Activated gamma-delta T cell treated with anti-CD3 and anti-CD28 coated beads, Interleukin-2, amount 50 U/mL, for 16 hours (primary cell): ENCODE measurements at places on chromosomes 3 and 15.

DNA sequence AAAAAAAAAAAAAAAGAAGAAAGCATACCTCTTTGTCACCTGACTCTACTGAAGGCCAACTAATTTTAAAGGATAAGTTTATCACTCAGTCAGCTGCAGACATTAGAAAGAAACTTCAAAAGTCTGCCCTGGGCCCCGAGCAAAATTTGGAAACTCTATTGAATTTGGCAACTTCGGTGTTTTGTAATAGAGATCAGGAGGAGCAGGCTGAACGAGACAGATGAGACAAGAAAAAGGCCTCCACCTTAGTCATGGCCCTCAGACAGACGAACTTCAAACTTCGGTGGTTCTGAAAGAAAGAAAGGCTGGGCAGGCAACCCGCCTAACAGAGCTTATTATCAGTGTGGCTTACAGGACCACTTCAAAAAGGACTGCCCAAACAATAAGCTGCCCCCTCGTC is 18.5 kb downstream of the GLDN start:
- DNase-seq = no peak

GRCh38 chr15:101652786-101653430 is 727 bp upstream of the TM2D3 start:
- no peak for DNase-seq

DNA sequence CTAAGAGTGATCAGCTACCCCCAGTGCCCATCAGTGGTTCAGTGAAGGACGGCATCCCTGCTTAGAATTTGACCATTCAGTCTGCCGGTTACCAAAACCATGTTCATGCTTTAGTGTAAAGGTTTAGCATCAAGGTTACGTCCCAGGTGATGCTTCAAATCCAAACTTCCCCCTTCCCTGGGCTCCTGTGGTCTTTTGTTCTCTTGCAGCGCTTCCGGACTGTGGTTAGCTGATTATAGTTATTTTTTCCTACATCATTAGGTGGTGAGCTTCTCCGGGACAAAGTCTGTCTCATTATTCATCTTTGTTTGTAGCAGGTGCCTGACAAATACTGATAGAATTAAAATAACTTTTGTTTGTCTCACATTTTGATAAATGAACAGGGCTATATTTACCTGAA is 28.3 kb upstream of the MYZAP start:
- DNase-seq = no peak

DNA sequence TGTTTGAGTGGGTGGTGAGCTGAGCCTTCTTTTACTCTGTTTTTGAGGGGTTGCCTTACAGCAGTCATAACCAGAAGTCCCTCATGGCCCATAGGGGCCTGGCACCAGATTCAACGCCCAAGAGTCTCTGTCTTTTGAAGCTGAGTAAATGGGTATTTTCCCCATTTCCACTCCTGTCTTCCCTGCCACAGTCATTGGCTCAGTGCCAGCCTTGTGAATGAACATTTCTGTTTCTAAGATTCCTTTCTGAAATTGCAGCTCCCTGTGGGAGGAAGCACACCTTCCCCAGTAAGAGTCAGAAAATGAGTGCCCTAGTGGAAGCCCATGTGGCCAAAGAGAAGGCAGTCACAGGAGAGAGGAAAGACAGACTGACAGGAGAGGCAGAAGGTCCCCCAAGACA is 43.7 kb upstream of the POLR2M start:
- DNase-seq = no peak

- no peak for DNase-seq
These were observed 31.9 kb downstream of the SH3BP5 start for GRCh38 chr3:15300323-15301078.

DNA sequence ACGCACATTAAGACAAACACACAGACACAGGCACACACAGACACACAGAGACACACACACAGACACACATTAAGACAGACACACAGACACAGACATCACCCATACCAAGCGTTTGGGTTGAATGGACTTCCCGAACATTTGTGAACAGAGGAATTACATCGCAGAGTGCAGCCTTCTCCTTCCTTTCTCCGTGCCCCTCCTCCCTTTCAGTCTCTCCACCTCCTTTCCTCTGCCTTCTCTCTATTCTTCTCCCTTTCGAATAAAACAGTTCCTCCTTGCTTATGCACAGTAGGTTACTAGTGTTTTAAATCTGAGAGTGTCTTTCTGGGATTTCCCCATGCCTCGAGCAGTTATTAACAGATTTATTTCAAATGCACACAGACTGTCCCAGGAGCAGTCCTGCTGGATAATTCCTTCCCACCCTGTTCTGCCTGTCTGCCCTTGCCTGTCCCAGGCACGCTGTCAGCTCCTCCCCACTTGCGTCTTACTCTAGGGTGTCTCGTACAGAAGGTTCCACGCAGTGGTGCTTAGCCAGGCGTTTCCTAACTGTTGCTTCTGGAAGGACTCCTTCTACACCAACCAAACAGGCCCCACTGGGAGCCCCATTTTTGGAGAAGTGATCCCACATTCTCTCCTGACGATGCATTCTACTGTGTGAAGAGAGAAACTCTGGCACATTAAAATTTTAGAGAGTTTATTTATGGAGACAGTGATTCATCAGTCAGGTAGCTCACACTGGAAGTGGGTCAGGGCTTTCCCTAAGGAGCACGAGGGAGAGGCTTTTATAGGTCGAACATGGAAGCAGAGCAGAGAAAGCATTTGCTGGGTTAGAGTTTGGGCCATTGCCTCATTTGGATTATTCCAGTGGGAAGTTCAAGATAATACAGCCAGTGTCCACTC is 163.8 kb downstream of the SV2B start:
- no peak for DNase-seq

DNA sequence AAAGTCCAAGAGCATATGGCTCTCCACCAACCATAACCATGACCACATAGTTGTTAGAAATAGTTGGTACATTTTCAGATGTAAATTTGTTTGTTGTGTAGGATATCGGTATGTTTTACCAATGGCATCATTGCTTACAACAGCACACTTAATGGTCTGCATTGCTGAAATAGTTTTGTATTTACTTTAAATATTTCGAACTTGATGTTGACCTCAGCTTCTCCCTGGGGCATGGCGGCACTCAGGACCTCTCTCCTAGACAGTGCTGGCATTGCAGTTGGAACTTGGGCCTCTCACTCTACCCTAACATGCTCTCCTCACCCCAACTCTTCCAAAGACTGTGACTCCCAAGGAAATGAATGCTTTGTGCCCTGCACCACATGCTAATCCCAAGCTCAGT is 5.0 kb downstream of the SLC22A13 start:
- DNase-seq = no peak

DNA sequence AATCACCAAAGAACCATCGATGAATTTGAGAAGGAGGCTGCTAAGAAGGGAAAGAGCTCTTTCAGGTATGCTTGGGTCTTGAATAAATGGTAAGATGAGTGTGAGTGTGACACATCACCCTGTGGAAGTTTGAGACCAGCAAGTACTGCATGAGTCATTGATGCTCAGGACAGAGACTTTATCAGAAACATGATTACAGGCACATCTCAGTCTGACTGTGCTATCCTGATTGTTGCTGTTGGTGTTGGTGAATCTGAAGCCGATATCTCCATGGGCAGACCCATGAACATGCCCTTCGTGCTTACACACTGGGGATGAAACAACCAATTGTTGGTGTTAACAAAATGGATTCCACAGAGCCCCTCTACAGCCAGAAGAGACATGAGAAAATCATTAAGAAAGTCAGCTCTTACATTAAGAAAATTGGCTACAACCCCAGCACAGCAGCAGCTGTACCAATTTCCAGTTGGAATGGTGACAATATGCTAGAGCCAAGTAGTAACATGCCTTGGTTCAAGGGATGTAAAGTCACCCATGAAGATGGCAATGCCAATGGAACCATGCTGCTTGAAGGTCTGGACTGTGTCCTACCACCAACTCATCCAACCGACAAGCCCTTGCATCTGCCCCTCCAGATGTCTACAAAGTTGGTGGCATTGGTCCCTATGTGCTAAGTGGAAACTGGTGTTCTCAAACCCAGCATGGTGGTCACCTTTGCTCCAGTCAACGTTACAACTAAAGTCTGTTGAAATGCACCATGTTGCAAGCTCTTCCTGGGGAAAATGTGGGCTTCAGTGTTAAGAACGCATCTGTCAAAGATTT is 20.5 kb downstream of the TM4SF4 start:
- no peak for DNase-seq

- DNase-seq = no peak
These were observed 945.0 kb upstream of the CFAP20DC start for GRCh38 chr3:59994732-59995304.

GRCh38 chr15:29968099-29968894 is 114.5 kb upstream of the GOLGA8J start:
- DNase-seq = no peak

GRCh38 chr3:150763841-150764483 is 993 bp upstream of the SIAH2 start:
- DNase-seq = peak; percentile 28

DNA sequence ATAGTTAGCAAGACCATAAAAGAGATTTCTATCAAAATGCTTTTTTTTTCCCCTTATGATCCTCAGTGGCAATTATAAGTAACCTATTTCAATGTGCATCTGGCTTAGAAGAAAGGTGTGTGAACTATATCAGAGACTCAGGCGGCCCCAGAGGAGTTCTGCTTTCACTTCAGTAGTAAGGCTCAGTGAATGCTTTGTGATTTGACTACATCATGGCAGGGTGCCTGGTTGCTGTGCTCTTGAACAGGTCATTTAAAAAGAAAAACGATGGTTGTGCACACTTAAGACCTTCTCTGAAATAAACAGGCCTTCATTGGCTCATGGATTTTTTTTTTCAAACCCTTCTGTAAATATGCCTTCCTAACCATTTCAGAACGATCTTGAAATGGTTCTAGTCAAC is 400.4 kb upstream of the RARB start:
- DNase-seq = no peak

DNA sequence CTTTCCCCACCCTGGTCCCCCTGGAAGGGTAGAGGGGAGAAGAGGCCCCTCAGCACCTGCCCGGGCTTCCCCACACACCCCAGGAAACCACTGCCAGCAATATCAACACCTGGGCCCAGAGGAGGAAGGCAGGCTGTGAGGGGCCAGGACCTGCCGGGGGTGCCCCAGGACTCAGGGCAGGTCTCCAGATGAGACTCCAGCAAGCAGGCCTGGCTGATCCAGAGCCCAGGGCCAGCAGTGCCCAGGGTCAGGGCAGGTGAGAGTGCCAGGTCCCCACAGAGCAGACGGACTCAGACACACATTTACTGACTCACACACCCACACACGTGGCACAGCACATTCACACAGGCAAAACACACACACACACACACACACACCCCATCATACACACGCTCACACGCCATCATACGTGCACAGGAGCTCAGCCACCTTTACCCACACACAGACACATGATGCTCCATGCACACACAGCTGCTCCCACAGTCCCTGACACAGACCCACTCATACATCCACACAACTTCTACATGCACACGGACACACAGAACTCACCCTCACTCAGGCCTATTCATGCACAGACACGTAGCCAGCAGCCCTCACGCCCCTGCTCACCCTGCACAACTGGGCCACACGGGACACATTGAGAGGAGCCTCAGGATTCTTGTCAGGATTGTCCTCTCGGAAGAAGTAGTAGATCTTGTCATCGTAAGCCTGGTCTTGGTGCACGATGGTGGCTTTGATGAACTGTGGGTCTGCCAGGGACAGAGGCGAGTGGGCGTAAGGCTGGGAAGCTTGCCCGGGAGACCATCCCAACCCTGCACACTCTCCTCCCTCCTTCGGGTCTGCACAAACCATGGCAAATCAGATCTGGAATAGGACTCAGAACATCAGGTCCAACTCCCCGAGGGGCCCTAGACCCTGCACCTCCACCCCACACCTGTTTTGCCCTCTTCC is 17.5 kb downstream of the SEMA7A start:
- DNase-seq = no peak

DNA sequence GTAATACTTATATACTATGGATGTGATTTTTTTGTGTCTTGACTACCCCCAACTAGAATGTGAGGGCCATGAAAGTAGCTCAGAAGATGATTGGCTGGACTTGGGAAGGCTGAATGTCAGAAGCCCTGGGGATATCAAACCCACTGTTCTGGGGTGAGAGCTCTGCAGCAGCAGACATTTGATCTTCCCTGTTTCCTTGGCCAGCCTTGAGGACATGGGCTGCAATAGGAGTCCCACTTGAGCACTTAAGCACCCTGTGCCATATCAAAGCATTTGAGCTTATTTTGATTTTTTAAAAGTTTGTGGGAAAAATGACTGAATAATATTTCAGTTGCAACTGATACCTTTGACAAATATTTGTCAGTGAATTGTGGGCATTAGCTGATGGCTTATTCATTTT is 21.7 kb downstream of the GTF2E1 start:
- DNase-seq = no peak

GRCh38 chr15:78390826-78391225 is 47.2 kb upstream of the IREB2 start:
- no peak for DNase-seq

GRCh38 chr3:31917303-31918005 is 63.6 kb downstream of the OSBPL10 start:
- no peak for DNase-seq

DNA sequence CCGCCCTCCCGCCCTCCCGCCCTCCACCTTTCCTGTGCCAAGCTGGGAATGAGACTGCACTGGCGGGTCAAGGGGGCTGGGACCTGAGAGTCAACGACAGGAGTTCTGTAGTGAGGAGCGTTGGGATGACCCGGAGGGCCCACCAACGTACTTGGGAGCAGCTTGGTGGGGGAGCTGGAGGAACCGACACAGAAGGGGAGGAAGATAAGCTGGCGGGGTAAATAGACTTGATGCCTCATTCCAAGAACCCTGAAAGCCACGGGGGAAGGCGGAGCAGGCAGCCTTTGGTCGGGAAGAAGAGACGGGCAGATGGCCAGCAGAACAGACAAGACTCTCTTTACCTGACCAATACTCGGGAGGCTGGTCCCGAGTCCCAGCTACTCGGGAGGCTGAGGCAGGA is 277 bp downstream of the FMN1 start:
- DNase-seq = no peak

- DNase-seq = no peak
These were observed 248.5 kb downstream of the ZMAT3 start for GRCh38 chr3:178823150-178823549.

GRCh38 chr15:65076486-65077290 is at the start of gene KBTBD13:
TSS of gene KBTBD13 (plus strand) at chr15:65076746. CDS start at chr15:65076816, 70 bp downstream.
- no peak for DNase-seq

GRCh38 chr15:31469786-31470525 is 143.3 kb downstream of the KLF13 start:
- no peak for DNase-seq

DNA sequence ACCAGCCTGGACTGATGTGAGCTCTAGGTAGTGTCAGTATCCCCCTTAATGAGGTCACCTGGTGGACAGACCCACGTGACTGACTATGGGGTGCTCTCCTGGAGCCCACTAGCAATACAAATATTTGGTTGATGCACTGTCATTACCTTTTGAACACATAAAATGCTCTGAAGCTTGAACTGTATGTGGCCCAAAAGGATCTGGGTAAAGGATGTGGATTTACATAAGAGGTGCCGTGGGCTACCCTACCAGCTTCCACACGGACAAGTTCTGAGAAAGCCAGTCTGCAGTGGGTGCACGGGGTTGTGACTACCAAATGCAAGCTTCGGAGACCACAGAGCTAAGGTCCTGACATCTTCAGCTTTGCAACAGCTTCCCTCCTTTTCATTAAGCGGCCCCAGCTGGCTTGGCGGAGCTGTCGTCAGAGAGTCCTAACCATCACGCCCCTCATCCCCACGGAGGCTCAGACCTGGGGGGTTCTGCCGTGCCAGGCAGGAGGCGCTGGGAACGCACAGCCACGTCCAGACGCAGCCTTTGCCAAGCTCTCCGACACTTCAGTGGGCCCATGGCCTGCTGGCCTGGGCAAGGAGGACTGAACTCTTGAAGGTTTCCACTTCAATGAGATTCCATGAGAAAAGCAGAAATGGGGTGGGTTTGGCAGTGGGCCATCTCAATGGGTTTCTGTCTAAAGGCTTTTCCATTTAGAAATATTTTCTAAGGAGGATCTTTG is 228.3 kb downstream of the ADAMTS17 start:
- DNase-seq = no peak
